SW480 (cell line): ENCODE measurements at places on chromosomes 12 and 14.

DNA sequence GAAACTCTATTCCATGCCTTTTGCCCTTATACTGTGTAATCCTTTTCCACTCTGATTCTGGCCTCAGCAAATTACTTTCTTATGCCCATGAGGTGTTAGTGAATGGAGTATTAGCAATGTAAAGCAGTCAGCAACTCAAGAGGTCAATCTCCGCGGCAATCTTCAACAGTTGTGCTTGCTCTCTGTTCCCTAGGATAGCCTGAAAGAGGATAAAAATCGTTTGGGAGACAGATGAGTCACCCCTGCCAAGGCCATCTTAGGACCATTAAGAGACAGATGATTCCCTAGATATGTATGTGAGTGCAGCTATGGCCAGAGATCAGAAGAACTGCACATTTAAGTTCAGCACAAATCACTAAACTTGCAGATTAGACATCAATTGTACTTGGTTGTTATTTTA lies 1145.8 kb downstream of the GALC start:
- DNase-seq: no peak

- DNase-seq: no peak
These were observed 93.1 kb upstream of the EVL start for GRCh38 chr14:99971941-99972747.

GRCh38 chr12:53577941-53578352 lies 48.2 kb downstream of the ATF7 start:
- DNase-seq: no peak

GRCh38 chr12:75979181-75979580 lies 52.4 kb downstream of the PHLDA1 start:
- DNase-seq: peak; percentile 93

DNA sequence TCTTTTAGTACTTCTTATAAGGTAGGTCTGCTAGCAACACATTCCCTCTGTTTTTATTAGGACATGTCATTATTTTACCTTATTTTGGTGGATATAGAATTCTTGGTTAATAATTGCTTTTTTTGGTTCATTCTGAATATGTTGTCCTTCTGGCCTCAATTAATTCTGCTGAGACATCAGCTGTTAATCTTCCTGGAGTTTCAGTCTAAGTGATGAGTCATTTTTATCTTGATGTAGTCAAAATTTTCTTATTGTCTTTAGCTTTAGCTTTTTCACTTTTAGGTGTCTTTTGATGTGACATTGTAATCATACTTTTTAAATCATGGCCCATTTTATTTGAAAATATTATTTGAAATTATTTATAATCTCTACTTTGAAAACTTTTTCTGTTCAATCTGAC lies 104.9 kb upstream of the PMCH start:
- DNase-seq: no peak

- DNase-seq: no peak
These were observed 39.2 kb downstream of the MIA2 start for GRCh38 chr14:39272918-39273317.

GRCh38 chr14:92952481-92953298 lies 29.7 kb downstream of the CHGA start:
- DNase-seq: no peak
